Thymus (tissue), 14 donors: ENCODE measurements at places on chromosomes 1 and 21. TPM values are rescaled to one million over a fixed set of nuclear protein-coding genes. Genes with fewer than 3 reads are reported as not detected.
A peak's percentile ranks its signal among the peaks of the same experiment; 100 is the strongest.

DNA sequence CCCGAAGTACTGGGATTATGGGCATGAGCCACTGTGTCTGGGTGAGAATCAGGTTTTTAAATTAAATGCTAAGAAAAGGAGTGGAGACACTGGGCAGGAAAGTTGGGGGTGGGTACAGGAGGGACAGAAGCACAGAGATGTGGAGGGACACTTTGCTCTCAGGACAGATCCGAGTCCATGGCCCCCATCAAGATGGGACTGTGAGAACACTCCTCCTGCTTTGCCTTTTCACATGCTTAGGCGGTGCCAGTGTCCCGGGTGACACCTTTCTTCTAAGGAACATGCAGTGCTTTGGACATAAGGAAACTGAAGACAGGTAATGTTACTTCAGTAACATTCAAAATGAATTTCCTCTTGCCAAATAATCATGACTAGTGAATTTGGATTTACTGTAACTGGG is 16.7 kb downstream of the SLC25A33 start:
- peaks cover 8% of the 10 kb centered on the region for H3K36me3 ChIP-seq
- DNase-seq: no peak
- H3K4me1 ChIP-seq: peaks cover 27% of the 10 kb centered on the region
- no peak overlapping the region for H3K27ac ChIP-seq
- no peaks in the 10 kb centered on the region for H3K27me3 ChIP-seq

DNA sequence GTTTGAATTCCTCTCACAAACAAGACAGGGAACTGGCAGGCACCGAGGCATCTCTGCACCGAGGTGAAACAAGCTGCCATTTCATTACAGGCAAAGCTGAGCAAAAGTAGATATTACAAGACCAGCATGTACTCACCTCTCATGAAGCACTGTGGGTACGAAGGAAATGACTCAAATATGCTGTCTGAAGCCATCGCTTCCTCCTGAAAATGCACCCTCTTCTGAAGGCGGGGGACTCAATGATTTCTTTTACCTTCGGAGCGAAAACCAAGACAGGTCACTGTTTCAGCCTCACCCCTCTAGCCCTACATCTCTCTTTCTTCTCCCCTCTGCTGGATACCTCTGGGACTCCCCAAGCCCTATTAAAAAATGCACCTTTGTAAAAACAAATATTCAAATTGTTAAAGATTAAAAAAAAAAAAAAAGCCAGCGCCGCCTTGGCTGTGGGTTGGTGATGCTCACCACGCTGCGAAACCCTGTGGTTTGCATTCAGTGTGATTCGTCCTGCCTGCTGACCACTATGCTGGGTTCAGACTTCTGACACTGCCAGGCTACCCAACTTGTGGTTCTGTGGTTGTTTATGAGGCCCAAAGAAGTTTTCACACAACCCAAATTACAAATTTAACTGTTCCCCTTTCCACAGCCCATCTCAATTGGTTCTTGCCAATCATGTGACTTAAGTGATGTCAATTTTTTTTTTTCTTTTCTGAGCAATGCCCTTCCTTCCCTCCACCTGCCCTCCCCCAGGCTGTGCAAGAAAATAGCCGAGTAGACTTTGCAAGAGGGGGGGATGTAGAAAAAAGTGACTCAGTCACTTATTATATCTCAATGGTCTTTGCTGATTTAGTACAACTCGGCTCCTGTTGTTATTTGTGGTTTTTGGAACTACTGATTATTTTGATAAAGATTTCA is at the start of gene RUNX1:
TSS of gene RUNX1 (minus strand) at position 597 of the 912 bp plus-strand sequence.
- no peaks in the 10 kb centered on the region for H3K27me3 ChIP-seq
- peaks cover 18% of the 10 kb centered on the region for H3K36me3 ChIP-seq
- peak within 1 kb of the TSS; percentile 98 for H3K27ac ChIP-seq

- no peaks in the 10 kb centered on the region for H3K36me3 ChIP-seq
- peak within 1 kb of the TSS; percentile 58 for H3K4me3 ChIP-seq
- H3K4me1 ChIP-seq: peaks cover 12% of the 10 kb centered on the region
- no peak for DNase-seq
These were observed at the start of gene RHOC for GRCh38 chr1:112706505-112707220. Gene RHOC, minus strand, starts transcription at chr1:112707127. Its CDS starts 3,328 bp downstream, at chr1:112703799.

DNA sequence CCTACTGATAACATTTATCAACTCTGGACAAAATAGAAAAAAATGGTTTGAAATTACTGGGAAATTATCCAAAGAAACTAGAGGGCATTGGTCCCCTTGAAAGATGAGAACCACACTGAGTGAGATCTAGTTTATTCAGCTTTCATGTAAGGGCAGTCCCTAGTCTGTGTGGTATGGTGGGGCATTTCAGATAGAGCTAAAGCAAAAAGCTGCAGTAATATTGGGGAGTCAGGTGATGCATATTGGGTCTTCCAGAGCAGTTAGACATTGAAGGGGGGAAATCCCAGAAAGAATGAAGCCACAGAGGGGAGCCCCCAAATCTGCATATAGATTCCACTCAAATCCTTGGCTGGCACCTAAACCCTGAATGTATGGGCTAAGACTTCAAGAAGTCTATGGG is 347.7 kb upstream of the POU3F1 start:
- no peaks in the 10 kb centered on the region for H3K27me3 ChIP-seq
- no peaks in the 10 kb centered on the region for H3K4me1 ChIP-seq
- no peaks in the 10 kb centered on the region for H3K36me3 ChIP-seq
- no peak overlapping the region for H3K4me3 ChIP-seq
- no peak for DNase-seq

The USH2A gene
- total RNA-seq: 0.09 TPM

The EPHX1 gene
- total RNA-seq: 9.3 TPM

- H3K36me3 ChIP-seq: no peaks in the 10 kb centered on the region
- H3K27ac ChIP-seq: no peak overlapping the region
- no peaks in the 10 kb centered on the region for H3K27me3 ChIP-seq
These were observed 238.9 kb upstream of the PRMT6 start for GRCh38 chr1:106817575-106817974.

GRCh38 chr1:71170925-71171324 is 90.1 kb upstream of the ZRANB2 start:
- no peaks in the 10 kb centered on the region for H3K4me1 ChIP-seq
- H3K4me3 ChIP-seq: no peak overlapping the region
